ENCODE measurements at places on chromosomes 2 and 18. TPM values are rescaled to one million over a fixed set of nuclear protein-coding genes. Genes with fewer than 3 reads are reported as not detected.

SIGLEC15 gene
- 2.0 TPM for polyA plus RNA-seq

- H3K4me1 ChIP-seq, result peaks cover 6% of the 10 kb centered on the region
- no peaks in the 10 kb centered on the region for H3K36me3 ChIP-seq
- DNase-seq, result no peak
Observed at GRCh38 chr2:70942396-70943204, 6.9 kb downstream of the ATP6V1B1 start.

DNA sequence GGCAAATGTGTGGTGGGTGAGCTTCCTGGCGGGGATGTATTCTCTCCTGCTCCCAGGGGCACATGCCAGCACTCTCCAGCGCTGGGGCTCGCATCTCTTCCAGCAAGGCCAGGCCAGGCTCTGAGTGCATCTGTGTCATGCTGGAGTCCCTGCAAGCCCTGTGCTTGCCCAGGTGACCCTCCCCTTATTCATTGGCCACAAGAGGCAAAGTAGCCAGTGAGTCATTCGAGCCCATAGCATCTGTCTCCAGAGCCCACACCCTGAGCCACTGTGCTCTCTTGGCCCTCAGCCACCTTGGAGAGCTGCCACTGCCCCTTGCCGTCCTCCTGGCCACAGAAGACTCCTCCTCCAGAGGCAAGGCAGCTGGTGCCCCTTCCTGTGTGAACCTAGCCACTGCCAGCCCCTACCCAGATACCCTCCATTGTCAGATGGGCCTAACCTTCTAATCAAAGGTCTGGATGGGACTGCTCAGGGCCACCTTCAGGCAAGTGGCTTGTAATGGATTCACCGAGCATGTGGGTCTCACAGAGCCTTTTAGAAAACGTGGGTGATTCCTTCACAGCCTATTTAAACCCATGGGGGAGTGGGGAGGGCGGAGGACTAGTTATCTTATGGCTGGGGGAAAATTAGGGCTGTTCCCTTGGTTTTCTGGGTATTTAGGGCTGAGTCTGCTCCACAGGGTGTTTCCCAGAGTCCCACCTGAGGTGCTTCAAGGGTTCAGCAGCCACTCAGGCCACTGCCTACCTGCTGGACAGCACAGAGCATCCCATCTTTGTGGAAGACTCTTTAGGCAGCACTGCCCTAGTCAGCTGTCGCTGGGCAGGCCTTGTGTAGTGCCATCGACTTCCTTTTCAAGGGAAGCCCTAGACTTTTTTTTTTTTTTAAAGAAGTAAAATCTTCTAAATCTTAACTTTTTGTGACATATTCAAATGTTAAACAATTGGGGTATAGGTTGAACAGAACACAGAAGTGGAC lies 137.4 kb downstream of the ACOXL start:
- H3K4me3 ChIP-seq, result no peak overlapping the region
- H3K27ac ChIP-seq, result no peak overlapping the region
- DNase-seq, result no peak
- no peaks in the 10 kb centered on the region for H3K4me1 ChIP-seq
- H3K36me3 ChIP-seq, result no peaks in the 10 kb centered on the region
- H3K27me3 ChIP-seq, result peaks cover 3% of the 10 kb centered on the region

- no peaks in the 10 kb centered on the region for H3K27me3 ChIP-seq
- H3K4me3 ChIP-seq, result no peak overlapping the region
- H3K27ac ChIP-seq, result no peak overlapping the region
- DNase-seq, result no peak
Observed at GRCh38 chr2:161131804-161132203, 28.4 kb upstream of the TANK start.

SDC1 gene
- 49.7 TPM for polyA plus RNA-seq

DNA sequence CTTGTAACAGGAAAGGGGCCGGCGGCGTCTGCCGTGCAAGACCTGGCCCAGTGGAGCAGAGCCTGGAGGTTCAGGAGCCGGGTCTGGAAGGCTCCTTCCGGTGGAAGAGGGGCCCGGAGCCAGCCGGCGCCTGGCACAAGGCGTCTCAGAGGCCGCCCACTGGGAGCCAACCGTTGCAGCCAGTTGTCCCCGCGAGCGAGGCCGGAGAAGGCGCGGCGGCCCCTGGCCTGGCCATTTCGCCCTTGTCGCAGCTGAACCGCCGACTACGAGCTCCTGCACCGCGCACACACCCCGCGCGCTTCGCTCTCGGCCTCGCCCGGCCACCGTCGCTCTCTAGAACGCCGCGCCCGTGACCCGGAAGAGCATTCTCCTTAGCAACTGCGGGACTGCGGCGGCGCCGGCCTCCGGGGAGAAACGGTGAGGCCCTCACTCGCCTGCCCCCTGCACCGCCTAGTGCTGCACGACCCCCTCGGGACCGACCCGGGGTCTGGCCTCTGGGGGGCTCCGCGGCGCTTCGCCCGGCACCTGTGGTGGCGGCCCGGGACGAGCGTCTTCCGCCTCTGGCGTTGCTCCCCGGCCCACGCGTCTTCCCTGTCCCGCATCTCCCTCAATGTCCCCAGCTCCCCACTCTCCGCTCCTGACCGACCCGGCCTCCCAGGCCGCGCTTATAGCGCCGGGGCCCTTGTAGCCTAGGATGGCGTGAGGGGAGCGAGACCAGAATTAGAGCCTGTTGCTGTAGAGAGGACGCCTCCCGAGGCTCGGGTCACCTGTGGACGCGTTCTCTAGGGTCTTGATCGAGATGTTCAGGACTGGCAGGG lies at the start of gene DIS3L2:
TSS of gene DIS3L2 (plus strand) at position 365 of the 818 bp plus-strand sequence. CDS start 53,215 bp downstream, outside the sequence.
- DNase-seq, result peak; percentile 92
- H3K27ac ChIP-seq, result peak within 1 kb of the TSS; percentile 74
- H3K36me3 ChIP-seq, result no peaks in the 10 kb centered on the region
- H3K27me3 ChIP-seq, result no peaks in the 10 kb centered on the region
- H3K4me1 ChIP-seq, result no peaks in the 10 kb centered on the region
- H3K4me3 ChIP-seq, result peak within 1 kb of the TSS; percentile 99

ASB3 gene
- polyA plus RNA-seq, result 11.7 TPM

GRCh38 chr2:20677301-20678085 lies 10.5 kb downstream of the GDF7 start:
- no peak for DNase-seq
- peaks cover 22% of the 10 kb centered on the region for H3K27me3 ChIP-seq

- no peak overlapping the region for H3K4me3 ChIP-seq
- H3K27me3 ChIP-seq, result no peaks in the 10 kb centered on the region
- DNase-seq, result no peak
- H3K27ac ChIP-seq, result no peak overlapping the region
Observed at GRCh38 chr2:173657996-173658717, 303.5 kb downstream of the CDCA7 start.

- no peak for DNase-seq
- peaks cover 8% of the 10 kb centered on the region for H3K36me3 ChIP-seq
- H3K4me1 ChIP-seq, result peaks cover 20% of the 10 kb centered on the region
- no peak overlapping the region for H3K4me3 ChIP-seq
Observed at GRCh38 chr2:216059233-216059834, 22.3 kb downstream of the PECR start.

DNA sequence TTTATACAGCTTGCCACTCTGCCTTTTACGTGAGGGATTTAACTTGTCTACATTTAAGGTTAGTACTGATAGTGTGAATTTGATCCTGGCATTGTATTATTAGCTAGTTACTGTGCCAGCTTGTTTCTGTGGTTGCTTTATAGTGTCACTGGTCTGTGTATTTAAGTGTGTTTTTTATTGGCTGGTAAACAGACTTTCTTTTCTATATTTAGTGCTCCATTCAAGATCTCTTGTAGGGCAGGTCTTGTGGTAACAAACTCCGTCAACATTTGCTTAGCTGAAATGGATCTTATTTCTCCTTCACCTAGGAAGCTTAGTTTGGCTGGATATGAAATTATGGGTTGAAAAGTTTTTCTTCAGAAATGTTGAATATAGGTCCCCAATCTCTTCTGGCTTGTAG lies 1971.0 kb upstream of the LRRTM1 start:
- H3K27me3 ChIP-seq, result no peaks in the 10 kb centered on the region
- no peak overlapping the region for H3K4me3 ChIP-seq
- no peak overlapping the region for H3K27ac ChIP-seq

MAP3K19 gene
- 0.01 TPM for polyA plus RNA-seq

- DNase-seq, result no peak
- H3K27ac ChIP-seq, result no peak overlapping the region
- no peaks in the 10 kb centered on the region for H3K36me3 ChIP-seq
- H3K4me3 ChIP-seq, result no peak overlapping the region
- no peaks in the 10 kb centered on the region for H3K27me3 ChIP-seq
Observed at GRCh38 chr18:28736951-28737350, 560.0 kb upstream of the CDH2 start.

SMCHD1 gene
- 42.7 TPM for polyA plus RNA-seq

GRCh38 chr2:3319134-3319533 lies 58.5 kb downstream of the EIPR1 start:
- H3K36me3 ChIP-seq, result peaks cover 11% of the 10 kb centered on the region
- H3K4me3 ChIP-seq, result no peak overlapping the region
- no peak overlapping the region for H3K27ac ChIP-seq
- DNase-seq, result no peak

MYO3B gene
- 0.30 TPM for polyA plus RNA-seq

DNA sequence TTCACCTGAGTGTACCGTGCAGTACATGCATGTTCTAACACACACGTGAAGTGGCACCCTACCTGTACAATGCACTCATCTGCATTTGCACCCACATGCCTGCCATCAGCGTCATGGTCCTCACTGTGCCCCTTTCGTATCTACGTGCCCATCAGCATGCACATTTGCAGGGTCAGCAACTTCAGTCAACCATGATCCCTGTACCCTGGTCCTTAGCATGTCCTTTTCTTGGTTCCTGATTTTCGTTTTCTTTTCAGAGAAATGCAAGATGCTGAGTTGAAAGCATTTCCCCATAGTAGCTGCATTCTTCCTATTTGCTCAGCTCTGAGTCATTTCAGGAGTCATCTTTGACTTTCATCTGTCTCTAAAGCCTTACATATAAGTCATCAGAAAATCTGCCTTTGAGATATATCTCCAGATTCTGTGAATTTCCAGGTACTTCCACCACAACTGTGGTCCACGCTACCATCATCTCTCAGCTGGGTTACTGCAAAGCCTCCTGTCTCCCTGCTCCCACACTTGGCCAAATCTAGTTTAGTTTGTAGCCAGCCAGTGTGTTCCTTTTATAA lies 14.7 kb upstream of the PUM2 start:
- H3K4me1 ChIP-seq, result no peaks in the 10 kb centered on the region
- H3K36me3 ChIP-seq, result no peaks in the 10 kb centered on the region
- H3K27me3 ChIP-seq, result no peaks in the 10 kb centered on the region
- no peak overlapping the region for H3K27ac ChIP-seq
- H3K4me3 ChIP-seq, result no peak overlapping the region

- H3K36me3 ChIP-seq, result no peaks in the 10 kb centered on the region
- peaks cover under 1% of the 10 kb centered on the region for H3K4me1 ChIP-seq
- H3K27me3 ChIP-seq, result peaks cover 11% of the 10 kb centered on the region
Observed at GRCh38 chr2:37665604-37666362, 5.7 kb downstream of the CDC42EP3 start.

- no peaks in the 10 kb centered on the region for H3K27me3 ChIP-seq
- H3K4me1 ChIP-seq, result peaks cover 23% of the 10 kb centered on the region
- DNase-seq, result no peak
- H3K27ac ChIP-seq, result no peak overlapping the region
Observed at GRCh38 chr2:43273529-43273928, 47.1 kb upstream of the ZFP36L2 start.

GRCh38 chr18:45402485-45403056 lies 212.7 kb upstream of the SLC14A2 start:
- no peaks in the 10 kb centered on the region for H3K4me1 ChIP-seq
- no peak overlapping the region for H3K4me3 ChIP-seq
- H3K36me3 ChIP-seq, result no peaks in the 10 kb centered on the region
- H3K27ac ChIP-seq, result no peak overlapping the region

ONECUT2 gene
- polyA plus RNA-seq, result 16.1 TPM

GRCh38 chr18:37393945-37394609 lies 171.5 kb downstream of the CELF4 start:
- H3K27ac ChIP-seq, result peak overlapping the region; percentile 47
- peaks cover 5% of the 10 kb centered on the region for H3K4me1 ChIP-seq
- DNase-seq, result peak; percentile 63
- H3K4me3 ChIP-seq, result peak overlapping the region; percentile 7
- peaks cover 34% of the 10 kb centered on the region for H3K27me3 ChIP-seq

ALPI gene
- polyA plus RNA-seq, result 80.6 TPM

EFHD1 gene
- polyA plus RNA-seq, result 1.7 TPM

GRCh38 chr2:225598897-225599296 lies 199.4 kb downstream of the NYAP2 start:
- H3K4me3 ChIP-seq, result no peak overlapping the region
- no peak overlapping the region for H3K27ac ChIP-seq
- no peaks in the 10 kb centered on the region for H3K4me1 ChIP-seq
- no peaks in the 10 kb centered on the region for H3K27me3 ChIP-seq
- H3K36me3 ChIP-seq, result no peaks in the 10 kb centered on the region
- no peak for DNase-seq

SRD5A2 gene
- polyA plus RNA-seq, result 0.22 TPM

DNA sequence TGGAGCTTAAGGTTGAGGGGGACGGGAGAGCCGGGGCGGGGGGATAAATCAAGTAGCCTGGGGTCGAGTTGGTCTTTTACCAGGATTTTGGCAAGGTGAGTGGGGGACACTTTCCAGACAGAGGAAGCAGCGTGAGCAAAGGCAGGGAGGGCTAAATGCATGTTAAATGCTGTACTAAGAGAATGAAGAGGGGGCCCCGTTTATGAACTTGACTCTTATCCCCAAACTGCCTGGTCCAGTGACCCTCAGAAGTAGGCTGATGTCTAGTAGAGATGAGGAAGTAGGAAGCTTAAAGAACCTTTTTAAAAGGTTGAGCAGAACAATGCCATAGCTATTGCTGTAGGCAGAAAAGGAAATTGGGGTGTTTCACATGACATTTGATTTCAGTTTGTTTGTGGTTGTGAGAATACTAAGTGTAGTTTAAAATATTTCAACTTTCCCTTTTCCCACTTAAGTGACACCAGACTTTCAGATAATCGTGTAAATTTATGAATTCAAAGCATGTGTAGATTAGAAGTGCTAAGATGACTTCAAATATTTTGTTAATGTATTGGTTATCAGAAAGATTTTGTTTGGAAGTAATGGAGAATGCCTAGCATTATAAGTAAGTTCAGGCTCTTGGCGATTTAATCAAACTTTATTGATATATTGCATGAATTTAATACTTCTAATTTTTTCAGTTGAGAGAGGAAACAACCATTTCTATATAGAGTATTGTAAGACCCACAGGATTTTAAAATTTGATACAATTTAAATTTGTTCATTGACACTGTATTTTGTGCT lies 1.8 kb downstream of the REL start:
- no peak for DNase-seq
- H3K4me1 ChIP-seq, result peaks cover 6% of the 10 kb centered on the region
- H3K27me3 ChIP-seq, result no peaks in the 10 kb centered on the region
- H3K36me3 ChIP-seq, result no peaks in the 10 kb centered on the region

DNA sequence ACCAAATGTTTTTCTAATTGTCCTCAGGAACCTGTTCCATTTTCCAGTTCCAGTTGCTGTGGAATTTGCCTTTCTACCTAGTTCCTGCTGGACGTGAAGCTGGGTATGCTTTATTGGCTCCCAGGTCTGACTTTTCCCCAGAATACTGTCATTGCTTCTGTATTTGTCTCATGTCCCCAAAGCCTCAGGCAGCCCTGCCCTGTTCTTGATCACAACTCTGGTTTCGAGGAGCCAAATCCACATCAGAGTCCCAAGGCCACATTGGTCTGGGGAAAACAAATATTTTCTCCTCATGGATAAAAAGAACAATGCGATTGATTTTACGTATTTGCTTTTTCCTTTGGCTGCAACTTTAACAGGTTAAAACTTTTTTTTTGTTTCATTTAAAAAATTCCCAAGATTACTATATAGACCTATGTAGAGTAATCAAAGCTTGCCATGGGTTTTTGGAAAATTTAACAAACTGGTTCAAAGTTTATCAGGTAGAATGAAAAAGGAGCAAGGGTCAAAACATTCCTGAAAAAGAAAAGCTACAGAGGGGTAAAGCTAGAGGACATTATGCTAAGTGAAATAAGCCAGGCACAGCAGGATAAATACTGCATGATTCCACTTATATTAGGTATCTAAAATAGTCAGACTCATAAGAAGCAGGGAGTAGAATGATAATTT lies 85.2 kb downstream of the MDH1 start:
- H3K27me3 ChIP-seq, result peaks cover 4% of the 10 kb centered on the region
- no peaks in the 10 kb centered on the region for H3K36me3 ChIP-seq
- H3K27ac ChIP-seq, result no peak overlapping the region
- DNase-seq, result no peak

All from large intestine (tissue), 12 donors.